ENCODE measurements at places on chromosomes 4 and X.

DNA sequence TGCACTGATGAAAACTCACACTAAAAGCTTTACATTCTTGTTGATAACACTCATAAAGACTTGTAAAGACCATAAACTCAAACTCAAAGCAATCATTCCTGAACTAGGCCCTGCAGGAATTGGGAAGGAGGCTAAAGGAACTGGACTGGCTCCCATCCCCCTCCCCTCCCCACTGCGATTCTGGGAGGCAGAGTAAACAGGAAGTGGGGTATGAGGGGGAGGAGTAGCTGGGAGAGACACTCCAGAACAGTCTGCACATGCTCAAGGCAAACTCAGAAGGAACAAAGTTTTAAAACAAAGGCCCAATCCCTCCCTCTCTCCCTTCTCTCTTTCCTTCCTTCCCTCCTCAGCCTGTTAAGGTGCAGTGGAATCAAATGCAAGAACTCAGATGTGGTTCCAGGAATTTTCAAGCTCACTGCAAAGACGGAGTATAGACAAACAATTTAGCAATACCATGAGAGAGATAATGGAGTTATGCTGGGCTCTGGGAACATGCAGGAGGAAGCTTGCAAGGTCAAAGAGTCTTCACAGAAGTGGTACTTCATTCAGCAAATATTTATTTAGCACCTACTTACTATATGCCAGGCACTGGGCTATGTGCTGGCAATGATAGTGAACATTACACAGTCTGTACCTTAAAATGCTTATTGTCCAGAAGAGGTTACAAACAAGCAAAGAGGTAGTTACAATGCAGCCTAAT lies 15.9 kb downstream of the MID1IP1 start:
- DNase-seq: no peak

GRCh38 chrX:17098516-17099247 lies 152.2 kb downstream of the REPS2 start:
- no peak for DNase-seq

GRCh38 chr4:102217345-102217744 lies 127.9 kb downstream of the SLC39A8 start:
- DNase-seq: no peak

GRCh38 chr4:143406523-143406922 lies 69.8 kb downstream of the GAB1 start:
- DNase-seq: peak; percentile 40

DNA sequence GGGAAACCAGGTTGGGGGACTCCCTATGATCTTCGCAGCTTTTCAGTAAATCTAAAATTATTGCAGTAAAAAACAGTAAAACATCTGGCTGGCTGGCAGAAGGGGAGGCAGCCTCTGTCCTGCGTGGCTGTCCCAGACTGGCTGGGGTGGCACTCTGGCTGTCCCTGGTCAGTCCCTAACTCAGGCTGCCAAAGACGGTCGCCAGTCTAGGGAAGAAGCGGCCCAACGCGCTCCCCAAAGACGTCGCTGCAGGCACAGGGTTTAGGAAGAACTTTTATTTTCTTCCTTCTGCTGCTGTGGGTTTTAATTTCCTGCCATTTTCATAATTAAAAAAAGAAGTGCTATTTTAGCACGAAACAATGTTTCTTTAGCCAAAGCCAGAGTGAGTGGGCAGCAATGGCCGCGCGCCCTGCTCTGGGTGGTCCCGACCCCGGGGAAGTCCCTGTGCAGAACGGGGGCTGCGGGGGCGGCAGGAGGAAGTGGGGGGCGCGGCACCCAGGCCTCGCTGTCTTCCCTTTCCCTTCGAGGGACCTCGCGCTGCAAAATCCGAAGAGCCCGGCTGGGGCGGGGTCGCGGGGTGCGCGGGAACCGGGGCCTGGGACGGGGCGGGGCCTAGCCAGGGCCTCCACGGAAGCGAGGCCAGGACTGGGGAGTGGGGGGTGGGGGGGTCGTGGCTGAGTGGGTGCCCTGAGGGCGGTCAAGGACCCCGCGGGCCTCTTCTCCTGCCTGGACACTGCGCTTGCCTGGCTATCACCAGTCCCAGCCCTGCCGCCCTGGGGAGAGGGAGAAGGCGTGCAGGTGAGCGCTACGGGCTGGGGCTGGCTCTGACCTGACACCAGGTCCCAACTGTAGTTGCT lies 6.3 kb upstream of the LETM1 start:
- DNase-seq: peak; percentile 60

- DNase-seq: no peak
These were observed 28.2 kb downstream of the UVSSA start for GRCh38 chr4:1375051-1375721.

DNA sequence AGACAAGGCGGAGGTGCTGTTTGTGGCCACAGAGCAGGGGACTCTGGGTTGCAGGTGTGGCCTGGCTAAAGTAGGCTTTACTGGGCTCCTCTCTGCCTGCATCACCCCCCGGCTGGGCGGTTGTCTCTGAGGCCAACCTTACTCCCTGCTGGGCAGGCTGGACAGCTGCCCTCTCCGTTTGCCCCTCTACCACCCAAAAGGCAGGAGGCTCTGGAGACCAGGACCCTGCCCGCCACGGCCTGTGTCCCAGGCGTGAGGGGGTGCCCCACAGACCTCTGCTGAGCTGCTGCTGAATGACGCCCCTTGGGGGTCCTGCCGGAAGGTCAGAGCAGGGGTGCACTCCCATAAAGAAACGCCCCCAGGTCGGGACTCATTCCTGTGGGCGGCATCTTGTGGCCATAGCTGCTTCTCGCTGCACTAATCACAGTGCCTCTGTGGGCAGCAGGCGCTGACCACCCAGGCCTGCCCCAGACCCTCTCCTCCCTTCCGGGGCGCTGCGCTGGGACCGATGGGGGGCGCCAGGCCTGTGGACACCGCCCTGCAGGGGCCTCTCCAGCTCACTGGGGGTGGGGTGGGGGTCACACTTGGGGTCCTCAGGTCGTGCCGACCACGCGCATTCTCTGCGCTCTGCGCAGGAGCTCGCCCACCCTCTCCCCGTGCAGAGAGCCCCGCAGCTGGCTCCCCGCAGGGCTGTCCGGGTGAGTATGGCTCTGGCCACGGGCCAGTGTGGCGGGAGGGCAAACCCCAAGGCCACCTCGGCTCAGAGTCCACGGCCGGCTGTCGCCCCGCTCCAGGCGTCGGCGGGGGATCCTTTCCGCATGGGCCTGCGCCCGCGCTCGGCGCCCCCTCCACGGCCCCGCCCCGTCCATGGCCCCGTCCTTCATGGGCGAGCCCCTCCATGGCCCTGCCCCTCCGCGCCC lies 920 bp downstream of the HTT-AS start:
- peak; percentile 6 for DNase-seq

DNA sequence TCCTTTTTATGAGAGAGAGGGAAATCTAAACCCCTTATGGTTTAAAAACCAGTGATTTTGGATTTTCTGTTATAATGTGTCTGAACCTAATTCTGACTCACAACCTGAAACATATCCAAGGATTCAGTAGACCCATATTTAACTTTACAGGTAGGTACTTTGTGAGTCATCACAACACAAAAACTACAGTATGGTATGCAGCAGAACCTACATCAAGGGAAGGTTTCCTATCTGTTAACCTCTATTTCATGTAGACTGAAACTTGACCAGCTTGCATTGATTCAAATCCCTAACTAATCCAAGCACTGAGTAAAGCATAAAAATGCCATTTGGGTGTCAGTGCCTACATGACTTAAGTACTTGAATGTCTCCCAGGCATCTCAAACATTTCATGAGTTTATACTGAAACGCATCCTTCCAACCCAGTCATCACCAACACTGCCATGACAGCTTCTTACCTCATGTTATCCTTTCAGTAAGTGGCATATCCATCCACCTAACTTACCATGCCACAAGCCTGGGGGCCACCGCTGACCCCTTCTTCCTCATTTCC lies 4.3 kb upstream of the ARHGAP10 start:
- no peak for DNase-seq

- no peak for DNase-seq
These were observed 3.3 kb upstream of the FAM9C start for GRCh38 chrX:13047759-13048158.

- no peak for DNase-seq
These were observed 8.0 kb upstream of the FGFRL1 start for GRCh38 chr4:1003271-1004070.

DNA sequence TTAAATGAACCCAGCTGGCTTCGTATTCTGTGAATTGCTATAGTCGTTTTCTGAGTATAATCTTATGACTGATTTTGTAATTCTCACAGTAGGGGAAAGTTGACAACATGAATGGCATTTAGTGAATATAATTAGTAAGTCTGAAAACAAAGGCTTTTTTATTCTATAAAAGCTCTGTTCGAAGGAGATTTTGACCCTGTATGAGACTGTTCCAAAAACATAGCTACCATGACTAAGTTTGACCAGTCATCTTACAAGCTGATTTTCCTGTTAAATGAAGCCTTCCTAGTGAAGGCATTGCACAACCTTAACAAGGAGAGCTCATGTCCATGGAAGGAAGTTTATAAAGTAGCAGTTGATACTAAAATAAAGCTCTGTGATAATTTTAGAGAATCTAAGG lies 242.3 kb downstream of the RPA4 start:
- no peak for DNase-seq

GRCh38 chrX:20265221-20265725 lies 1.4 kb downstream of the RPS6KA3 start:
- peak; percentile 90 for DNase-seq

GRCh38 chr4:7389101-7389701 lies 45.5 kb downstream of the PSAPL1 start:
- no peak for DNase-seq

- no peak for DNase-seq
These were observed 460.6 kb downstream of the NAF1 start for GRCh38 chr4:162706051-162706450.

DNA sequence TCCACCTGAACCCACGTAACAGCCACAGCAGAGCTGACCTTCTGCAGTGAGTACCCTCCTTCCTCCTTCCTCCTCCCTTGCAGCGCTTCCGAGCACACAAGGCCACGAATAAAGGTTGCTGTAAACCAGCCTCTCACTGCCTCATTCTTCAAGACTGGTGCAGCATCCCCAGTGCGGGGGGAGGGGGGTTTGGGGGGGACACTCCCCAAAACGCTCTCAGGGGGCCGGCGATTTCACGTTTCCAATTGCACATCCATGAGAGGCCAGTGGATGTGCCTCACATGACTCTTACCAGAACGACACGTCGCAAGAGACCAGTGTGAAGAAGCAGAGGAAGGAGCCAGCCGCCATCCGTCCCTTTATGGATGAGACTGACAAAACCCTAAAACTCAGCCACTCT lies 5.2 kb downstream of the DHRSX start:
- no peak for DNase-seq

GRCh38 chr4:186702940-186703339 lies 20.7 kb downstream of the FAT1 start:
- no peak for DNase-seq

GRCh38 chr4:105399532-105400161 lies 74.2 kb downstream of the PPA2 start:
- no peak for DNase-seq

DNA sequence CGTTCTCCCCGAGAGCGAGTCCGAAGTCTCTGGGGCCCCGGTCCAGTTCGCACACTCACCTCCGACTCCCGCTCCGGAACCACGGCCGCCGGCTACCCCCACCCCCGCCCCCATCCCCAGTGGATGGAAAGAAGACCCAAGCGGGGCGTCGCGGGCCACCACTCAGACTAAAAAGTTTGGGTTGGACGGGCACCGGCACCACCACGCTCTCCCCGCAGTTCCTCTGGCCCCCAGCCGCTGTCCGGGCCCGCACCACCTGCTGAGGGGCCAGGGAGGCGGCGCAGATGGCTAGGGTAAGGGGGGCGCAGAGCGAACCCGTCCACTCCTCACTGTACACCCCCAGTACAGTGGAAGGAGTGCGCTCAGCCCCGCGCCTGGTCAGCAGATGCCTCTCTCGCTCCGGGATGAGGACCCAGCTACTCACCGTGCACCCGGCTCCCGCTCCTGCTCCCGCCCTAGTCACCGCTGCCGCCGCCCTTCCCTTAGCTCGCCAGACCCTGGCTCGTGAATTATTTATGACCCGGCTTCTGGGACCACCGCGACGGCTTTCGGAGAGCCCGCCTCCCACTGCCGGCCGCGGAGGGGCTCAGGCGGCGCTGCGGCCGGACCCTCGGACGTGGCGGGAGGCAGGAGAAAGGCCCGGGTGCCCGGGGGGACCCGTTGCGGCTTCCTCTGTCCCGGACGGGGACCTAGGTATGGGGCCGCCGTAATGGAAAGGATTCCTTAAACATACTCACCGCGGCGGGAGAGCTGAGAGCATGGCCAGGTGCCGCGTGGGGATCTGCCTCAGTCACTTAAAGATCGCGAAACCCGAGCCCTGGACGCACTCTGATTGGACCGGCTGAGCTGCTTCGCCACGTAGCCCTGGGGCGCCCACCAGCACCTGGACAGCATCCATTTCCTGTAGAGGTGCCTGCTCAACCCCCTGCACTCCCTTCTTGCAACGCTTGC lies at the start of gene PROM1:
Gene PROM1 (minus strand): TSS at position 783 of the 951 bp plus-strand sequence. CDS start 8,117 bp downstream, outside the sequence.
- peak; percentile 50 for DNase-seq

DNA sequence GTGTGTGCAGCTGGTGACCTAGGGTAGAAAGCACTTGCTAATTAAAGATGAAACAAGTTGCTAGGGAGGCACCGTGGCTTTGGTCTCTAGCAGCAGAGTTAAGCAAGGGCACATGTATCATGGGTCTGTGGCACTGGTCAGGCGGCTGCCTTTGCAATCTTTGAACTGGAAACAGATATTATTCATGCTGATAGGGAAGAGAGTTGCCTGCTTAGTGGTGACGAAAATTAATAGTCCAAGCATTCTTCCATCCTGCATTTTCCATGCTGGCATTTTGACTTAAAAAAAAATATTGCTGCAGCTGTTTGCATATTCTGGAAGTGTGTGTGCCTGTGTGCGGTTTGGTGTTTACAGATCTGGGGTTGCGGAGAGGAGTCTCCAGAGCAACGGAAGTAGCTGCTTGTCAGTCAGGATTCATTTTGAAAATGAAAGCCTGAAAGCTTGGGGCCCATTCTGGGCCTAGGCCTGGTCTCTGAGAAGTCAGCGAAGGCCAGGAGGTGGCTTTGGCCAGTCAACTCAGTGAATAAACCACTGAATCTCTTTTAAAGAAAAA lies 2.3 kb upstream of the SOWAHD start:
- peak; percentile 81 for DNase-seq

GRCh38 chrX:44401151-44401550 lies 57.7 kb upstream of the EFHC2 start:
- DNase-seq: no peak

- DNase-seq: no peak
These were observed 99.5 kb upstream of the MYOZ2 start for GRCh38 chr4:119035951-119036737.

All from activated CD8-positive, alpha-beta T cell treated with anti-CD3 and anti-CD28 coated beads for 36 hours (primary cell).